ENCODE measurements at places on chromosomes 13 and 19.

GRCh38 chr19:53881482-53882390, at the start of gene PRKCG:
TSS of gene PRKCG (plus strand) at chr19:53882197. CDS start at chr19:53882495, 298 bp downstream.
- no peak for DNase-seq

GRCh38 chr19:53868091-53868891, 608 bp downstream of the MYADM start:
- no peak for DNase-seq

- peak; percentile 65 for DNase-seq
These were observed 26.5 kb upstream of the HOMER3 start for GRCh38 chr19:18967358-18968146.

DNA sequence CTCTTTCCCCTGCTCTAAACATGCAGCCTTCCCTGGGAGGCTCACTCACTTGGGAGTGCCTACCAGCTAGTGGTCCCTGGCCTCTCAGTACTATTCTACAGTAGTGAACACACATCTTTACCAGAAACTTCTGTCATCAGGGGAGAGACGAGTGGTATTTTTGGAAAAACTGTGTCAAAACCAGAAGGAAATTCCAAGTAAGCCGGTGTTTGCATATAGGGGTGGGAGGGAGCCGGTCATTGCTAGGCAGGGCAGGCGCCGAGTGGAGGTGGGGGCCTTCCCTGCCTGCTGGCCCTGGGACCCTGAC, 7.0 kb downstream of the RPS9 start:
- DNase-seq: no peak

- DNase-seq: no peak
These were observed 10.3 kb downstream of the SCEL start for GRCh38 chr13:77545626-77546412.

GRCh38 chr13:41203810-41204209, 9.4 kb upstream of the KBTBD7 start:
- DNase-seq: no peak

GRCh38 chr19:2201473-2202148, 34.5 kb downstream of the PLEKHJ1 start:
- DNase-seq: no peak

DNA sequence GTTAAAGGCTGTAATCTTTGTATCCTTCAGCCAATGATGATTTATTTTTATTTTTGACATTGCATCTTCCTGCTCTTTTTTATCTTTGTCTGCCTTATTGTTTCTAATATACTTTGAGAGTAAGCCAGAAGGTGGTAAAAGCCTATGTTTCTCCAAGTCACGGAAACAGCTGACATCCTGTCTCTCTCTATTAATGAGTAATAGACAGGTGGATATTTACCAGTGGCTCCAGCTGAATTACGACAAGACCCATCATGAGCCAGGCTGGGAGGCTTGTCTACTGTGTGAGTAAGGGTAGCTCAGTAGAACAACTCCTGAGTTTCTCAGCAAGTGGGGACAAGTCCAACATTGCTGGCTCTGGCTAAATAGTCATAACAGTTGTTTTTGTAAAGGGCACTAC, 166.6 kb downstream of the NDFIP2 start:
- DNase-seq: no peak

GRCh38 chr19:42831221-42832019, 48.1 kb downstream of the PSG1 start:
- no peak for DNase-seq

DNA sequence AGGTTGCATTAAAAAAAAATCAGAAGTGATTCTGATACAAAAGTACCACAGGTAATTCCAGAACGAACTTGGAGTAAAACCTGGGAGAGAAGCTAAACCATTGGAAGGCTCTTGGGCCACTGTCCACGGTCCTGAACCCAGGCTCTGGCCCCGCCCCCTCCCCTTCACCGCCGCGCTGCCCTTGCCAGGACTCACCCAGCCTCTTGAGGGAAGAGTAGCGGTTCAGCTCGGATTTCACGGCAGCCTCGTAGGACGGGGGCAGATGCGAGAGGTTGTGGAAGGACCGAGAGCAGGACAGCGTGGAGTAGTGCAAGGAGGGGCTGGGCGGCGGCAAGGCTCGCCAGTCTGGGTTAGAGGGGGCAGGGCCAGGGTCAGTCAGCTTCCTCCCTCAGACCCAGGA, 5.7 kb downstream of the SHISA7 start:
- DNase-seq: no peak

- no peak for DNase-seq
These were observed 141.2 kb downstream of the LHFPL6 start for GRCh38 chr13:39461685-39462266.

DNA sequence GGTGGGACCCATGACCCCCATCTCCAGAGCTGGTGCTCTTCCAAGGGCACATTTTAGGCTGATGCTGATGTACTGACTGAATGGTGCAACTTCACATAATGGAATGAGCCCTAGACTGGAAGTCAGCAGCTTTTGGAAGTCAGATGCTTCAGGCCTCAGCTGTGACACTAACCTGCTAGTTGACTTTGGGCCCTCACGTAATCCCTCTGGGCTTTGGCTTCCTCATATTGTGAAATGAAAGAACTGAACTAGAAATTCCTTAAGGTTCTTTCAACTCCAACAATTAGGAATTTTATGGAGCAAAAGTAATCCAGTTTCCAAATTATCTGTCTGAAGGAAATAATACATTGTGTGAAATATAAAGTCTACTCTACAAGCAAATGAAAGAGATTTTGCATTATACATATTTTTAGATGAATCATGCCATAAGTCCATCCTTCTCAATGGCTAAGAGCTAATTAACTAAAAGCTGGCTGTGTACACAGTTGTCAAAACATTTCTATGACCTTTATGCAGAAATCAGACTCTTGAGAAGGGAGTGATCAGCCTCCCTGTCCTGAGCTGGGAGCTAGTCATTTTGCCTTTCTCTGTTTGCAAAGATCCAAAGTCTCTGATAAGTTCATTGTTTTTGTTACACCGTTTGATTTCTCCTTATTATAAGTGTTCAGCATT, 204.2 kb downstream of the DCLK1 start:
- no peak for DNase-seq

DNA sequence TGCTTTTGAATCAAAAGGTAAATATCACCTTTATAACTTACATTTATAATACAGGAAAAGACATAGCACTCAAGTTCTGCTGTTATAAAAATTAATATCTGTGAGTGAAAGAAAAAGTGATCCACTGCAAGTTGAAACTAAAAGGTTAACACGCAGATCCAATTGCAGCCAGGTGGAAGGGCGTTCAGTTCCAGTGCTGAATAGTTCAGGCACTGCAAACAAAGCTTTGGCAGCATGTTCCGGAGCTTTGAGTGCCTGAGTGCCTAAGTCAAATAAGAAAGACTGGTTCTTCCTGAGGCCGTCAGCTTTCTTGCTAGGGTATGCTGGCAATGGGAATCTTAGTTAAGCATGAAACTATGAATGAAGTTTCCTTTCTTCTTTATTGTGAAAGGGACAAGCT, 200.3 kb downstream of the LMO7 start:
- no peak for DNase-seq

DNA sequence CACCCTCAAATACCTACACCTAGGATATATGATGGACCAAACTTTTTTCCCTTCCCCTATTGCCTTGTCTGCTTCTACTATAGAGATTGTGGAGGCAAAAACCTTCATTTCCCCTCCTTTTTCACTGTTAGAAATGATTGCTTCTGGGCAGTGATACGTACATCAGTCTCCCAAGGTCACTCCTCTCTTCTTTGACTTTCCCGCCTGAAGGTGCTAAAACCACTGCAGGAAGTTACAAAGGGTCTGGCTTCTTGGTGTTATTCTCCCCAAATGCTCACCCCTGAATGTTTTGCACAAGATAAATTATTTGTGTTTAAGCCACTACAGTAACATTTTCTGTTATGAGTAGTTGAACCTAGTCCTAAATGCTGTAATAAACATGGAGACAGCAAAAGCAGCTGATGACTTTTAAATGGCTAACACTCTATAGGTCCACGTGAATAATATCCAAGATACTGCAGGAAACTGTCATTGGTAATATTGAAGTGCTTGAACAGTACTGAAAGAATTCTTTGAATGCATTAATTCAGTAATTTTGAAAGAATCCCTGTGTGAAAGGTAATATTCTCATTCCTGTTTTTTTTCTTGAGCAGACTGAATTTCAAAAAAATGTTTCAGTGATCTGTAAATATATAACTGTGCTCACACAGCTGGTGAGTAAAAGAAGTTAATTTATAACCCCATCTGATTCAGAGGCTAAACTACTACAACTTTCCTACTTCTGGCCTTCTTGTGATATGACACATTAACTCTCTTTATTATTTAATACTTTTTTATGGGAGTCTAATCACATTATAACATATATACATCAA, 865.1 kb downstream of the EFNB2 start:
- no peak for DNase-seq

- DNase-seq: no peak
These were observed 27.4 kb downstream of the CEBPA start for GRCh38 chr19:33274663-33275558.

DNA sequence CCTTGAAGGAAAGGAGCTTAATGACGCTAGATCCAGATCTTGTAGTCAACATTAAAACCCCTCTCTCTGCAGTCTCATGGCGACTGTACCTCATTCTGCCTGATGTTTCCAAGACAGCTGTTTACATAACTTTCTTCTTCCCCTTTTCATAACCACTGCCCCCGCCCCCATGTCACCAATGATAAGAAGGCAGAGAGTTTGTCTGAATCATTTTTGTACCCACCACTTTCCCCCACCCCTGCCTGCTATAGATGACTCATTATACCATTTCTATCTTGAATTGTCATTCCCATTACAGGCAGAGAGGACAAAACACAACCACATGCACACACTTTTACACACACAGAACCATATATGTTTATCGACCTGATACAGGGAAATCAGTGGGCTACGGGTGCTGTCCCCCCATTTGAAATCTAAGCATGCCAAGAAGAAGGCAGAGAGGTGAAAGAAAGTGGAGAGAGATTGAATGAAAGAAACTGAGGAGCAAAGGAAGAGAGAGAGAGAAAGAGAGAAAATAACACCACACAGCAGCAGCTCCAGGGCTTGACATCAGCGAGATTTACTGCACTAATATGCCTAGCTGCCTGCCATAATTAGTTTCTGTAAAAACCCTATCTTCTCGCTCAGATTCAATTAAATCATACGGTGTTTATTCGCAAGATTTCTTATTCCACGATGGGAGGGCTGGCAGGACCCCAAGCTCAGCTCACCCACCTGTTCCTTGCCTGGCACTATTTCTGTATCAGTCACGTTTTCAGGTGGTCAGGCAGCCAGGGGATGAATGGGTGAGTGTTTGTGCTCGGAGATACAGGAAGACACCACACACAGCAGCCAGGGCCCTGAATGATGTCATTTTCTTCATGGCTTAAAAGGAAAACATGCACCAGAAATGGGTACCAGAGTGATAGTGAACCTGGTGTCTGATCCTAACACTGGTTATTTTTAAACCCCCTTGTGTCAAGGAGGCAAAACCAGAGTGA, 114.3 kb upstream of the SERP2 start:
- DNase-seq: peak; percentile 97

DNA sequence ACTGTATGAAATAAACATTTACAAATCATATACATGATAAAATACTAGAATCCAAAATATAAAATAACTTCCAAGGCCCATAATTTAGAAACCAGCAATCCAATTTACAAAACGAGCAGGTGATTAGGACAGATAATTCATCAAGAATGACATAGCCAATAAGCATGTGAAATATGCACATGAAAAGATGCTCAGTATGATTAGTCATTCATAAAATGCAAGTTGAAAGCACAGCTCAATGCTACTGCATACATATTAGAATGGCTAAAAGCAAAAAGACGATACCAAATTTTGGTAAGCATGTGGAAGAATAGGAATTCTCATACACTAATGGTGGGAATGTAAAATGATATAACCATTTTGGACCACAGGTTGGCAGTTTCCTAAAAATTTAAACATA, 837.2 kb upstream of the MIR17HG start:
- no peak for DNase-seq

DNA sequence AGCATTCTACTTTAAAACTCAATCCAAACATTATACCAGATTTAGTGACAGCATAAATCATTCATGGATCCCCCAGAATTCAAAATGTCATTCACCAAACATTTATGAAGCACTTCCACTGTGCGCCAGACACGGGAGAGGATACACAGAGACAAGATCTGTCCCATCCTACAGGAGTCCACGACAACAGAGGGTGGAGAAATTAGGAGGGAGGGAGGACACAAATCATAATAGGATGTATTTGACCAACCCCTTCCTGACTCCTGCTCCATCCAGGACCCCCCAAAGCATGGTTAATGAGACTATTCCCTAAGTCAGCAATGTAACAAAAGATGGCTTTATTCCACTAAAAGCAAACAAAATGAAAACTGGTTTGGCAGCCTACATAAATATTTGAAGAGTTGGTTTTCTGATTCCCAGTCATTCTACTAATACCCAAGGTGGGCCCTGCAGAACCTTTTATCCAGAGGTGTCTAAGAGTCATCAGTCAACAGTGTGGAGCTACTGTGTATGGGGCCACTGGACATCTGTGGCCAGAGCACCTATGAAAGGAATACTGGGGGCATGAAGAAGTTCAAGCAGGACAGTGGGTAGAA, 62.8 kb upstream of the DOCK9 start:
- no peak for DNase-seq

- no peak for DNase-seq
These were observed 12.8 kb downstream of the KCTD12 start for GRCh38 chr13:76873445-76873844.

- no peak for DNase-seq
These were observed 1.9 kb downstream of the ISYNA1 start for GRCh38 chr19:18435842-18436670.

DNA sequence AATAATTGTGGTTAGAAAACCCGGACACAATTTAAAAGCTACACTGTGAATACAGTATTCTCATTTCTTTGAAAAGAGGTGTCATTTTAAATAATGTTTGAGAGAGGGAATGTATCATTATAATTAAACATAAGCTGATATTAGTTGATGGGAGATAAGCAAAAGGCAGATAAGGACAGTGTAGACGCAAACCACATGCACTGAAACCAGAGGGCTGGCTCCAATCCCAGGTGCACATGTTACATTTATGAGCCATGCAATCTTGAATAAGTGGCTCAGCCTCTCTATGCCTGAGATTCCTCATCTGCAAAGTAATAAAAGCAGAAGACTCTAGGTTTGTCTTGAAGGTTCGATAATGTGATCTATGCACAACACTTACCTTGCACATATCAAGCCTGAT, 238.7 kb downstream of the EFNB2 start:
- no peak for DNase-seq

- DNase-seq: no peak
These were observed 434.4 kb upstream of the NBEA start for GRCh38 chr13:34507630-34508029.

GRCh38 chr19:49677901-49678674, 1.0 kb downstream of the PRMT1 start:
- DNase-seq: no peak

DNA sequence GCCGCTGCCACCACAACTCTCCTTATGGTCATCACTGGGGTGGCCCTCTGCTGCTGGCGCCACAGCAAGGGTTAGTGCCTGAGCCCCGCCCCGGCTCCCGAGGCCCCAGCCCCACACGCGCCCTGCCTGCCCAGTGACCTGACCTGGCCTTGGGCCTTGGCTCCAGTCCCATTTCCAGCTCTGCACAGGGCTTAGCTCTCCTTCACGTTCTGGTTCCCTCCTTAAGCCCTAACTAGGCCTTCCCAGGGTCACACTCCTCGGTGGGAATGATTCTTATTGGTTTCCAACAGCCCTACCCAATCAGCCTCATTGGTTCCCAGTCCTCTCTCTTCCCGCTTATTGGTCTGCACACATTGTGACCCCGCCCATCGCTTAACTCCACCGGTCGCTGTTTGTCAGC, 5.8 kb downstream of the KIRREL2 start:
- DNase-seq: no peak

Measured in hematopoietic multipotent progenitor cell (in vitro differentiated cells).